ENCODE measurements at places on chromosomes 3 and 15.

DNA sequence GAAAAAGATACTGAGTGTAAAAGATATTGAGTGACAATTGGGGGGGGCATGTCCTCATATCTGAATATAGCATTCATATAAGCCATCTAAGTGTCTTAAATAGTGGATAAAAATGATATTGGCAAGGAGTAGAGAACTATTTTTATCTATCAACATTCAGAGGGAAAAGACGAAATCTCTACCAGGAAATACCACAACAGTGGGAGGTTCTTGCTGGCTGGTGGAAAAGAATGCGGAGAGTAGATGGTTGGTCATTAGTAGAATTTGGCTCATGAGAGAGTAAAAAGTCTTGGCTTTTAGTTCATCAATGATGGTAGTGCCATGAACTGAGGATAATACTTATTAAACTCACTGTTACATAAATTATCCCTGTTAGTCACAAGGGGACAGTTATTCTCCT lies 4.8 kb upstream of the TCF12 start:
- no peak for DNase-seq

DNA sequence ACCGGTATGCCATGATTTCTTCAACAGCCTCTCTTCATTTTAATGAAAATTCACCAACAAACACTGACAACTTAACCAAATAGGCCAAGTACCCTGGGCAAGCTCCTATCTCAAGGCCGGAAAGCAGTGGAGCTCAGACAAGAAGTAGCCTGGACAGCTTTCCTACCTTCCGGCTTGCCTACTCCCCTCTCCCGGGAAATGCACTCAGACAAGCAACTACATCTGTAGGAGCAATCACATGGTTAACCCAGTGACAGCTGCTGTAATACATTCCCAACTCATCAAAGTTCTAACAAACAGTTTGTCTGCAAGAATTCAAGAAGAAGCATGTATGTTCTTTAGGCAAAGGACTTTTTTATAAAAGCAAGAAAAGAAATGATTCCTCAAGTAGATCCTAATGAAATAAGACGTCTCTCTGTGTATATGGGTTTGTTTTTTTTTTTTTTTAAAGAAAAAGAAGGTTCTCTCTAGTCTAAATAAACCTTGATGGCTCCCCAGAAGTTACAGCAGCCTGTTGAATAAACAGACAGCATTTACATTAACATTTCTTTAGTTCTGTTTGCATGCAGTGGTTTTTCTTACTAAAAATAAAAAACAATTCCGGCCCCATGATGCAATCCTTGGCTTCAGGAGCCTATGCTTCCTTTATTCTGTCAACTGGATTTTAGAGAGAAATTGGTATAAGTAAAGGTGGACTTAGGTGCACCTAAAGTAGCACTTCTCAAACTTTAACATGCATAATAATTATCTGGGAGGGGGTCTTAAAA lies 278.7 kb downstream of the NEK10 start:
- no peak for DNase-seq

DNA sequence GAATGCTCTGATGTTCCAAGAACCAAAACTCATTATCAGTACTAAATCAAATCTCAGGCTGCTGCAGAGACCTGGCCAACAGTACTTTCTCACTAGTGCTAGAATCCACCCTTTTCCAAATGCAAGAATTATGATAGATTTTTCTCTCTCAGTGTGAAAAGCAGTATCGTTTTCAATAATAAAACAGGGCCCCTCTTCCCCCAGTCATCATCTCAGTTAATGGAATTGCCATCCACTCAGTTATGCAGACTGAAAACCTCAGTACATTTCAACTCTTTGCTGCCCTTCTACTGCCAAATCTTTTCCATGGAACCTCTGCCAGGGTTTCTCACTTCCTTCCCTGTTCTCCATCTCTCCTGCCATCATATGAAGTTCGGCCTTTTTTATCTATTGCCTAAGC lies 72.4 kb upstream of the FGF12 start:
- no peak for DNase-seq

DNA sequence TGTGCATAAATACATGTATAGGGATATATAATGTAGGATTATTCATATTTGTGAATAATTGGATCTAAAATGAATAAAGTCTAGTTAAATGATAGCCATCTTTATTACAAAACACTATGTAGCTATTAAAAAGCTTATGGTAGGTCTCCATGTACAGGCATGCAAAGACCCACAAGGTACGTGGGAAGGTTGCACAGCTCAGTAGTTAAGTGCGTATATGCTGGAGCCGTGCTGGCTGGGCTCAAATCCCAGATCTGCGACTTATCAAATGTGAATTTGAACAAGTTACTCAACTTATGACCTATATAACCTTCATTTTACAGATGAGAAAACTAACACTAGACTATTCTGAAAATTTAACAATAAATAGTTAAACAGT lies 100.6 kb downstream of the MYH15 start:
- no peak for DNase-seq

DNA sequence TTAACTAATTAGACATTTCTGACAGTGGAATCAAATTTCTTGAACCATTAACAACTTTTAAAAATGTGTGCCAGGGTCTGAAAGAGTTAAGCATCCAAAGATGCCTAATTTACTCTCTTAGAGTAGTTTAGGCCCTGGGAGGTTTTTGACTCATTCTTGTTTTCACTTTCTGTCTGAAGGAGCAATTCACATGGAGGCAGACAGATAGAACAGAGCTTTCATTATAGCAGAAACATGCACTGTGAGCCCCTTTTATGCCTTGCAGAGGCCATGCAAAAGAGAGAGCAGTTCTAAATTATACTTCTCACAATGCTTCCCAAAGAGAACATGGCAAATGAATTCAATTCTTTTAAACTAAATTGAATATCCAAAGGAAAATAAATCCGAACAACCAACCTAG lies 554.8 kb downstream of the MFSD1 start:
- DNase-seq = no peak

DNA sequence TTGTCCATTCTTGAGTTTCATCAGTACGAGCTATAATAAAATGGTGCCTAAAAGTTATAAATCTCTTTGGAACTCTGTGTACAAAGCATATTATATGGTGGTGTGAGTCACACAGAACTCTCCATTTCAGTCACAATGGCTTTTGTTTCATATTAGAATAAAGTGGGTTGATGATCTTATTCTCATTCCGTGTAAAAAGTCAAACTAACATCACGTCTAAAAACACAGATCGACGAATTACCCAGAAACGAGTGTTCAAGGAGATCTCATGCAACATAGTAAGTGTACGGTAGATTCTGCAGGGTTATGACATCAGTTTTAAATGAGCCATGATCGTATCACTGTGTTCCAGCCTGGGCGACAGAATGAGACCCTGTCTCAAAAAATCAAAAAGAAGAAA lies 122.4 kb downstream of the FOXP1 start:
- no peak for DNase-seq

- DNase-seq = no peak
Observed at GRCh38 chr3:38516669-38517068, 20.5 kb downstream of the EXOG start.

GRCh38 chr3:150757768-150758167 lies 5.2 kb downstream of the SIAH2 start:
- DNase-seq = no peak

GRCh38 chr3:53533472-53533871 lies 39.1 kb downstream of the CACNA1D start:
- DNase-seq = no peak

DNA sequence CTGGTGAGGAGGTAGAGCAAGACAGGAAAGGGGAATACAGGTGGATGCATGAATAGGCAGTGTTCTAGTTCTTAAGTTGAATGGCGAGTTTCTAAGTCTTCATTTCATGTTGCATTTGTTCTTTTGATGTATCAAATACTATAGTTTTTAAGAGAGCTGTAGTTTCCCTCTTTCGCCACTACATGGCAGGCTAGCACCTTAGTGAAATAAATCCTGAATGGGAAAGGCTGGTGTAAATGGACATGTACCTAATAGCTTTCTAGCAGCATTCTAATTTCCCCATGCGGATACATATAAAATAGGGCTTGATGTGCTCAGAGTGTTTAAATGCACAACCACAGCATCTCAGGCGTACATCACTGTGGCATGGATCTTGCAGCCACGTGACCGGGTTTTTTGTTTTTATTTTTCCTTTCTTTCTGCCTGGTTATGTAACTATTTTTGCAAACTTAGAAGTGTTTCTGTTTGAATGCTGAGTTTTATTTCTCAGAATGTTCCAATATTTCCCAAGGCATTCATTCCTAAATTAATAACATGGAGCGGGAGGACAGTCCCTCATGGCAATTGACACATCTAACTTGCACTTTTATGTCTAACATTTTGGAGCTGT lies 23.5 kb upstream of the CLN6 start:
- no peak for DNase-seq

- no peak for DNase-seq
Observed at GRCh38 chr15:101667881-101668280, 15.7 kb upstream of the TM2D3 start.

DNA sequence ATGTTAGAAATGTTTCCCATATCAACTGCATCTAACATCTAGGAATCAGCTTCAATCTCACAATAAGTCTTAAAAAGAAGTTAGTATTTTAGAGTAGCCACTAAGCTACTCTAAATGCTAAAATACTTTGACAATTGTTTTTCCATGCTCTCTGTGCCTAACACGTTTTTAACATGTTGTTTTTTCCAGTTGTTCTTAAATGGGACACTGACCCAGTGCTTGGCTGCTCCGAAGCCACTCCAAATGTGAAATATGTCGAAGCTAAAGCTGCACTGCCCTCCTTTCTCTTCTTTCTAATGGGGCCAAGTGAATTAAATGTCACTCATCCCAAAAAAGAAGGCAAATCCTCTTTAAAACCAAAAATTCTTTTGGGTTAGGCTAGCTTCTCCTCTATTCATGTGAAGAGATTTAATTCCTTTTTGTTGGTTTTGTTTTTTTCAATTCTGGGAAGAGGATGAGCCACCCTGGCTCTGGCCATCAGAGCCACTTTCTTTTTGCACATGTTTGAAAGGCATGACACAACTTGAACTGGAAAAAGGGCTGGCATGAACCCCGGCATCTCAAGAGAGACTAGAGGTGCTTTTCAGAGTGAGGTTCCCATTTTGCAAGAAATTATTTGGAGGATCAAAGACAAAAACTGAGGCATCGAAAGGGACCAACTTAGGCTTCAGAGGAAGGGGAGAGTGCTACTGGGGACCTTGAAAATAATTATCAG lies 73.7 kb downstream of the WWTR1 start:
- DNase-seq = no peak

DNA sequence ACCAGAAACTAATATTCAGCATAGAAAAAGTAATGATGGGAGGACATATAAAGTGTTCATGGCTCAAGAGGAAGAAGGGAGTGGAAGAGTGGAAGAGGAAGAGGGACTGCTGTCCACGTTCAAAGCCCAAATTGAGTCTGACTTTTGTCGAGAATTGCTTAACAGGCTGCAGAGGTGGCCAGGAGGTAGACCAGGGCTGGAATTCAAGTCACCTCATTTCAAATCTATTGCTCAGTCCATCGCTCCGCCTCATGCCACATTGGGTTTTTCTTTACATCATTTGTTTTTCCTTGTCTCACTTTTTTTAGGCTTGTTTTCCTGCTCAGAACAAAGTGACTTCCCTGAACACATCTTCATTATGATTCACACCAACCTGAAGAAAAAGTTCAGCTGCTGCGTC lies 97.0 kb downstream of the RPL39L start:
- DNase-seq = no peak

DNA sequence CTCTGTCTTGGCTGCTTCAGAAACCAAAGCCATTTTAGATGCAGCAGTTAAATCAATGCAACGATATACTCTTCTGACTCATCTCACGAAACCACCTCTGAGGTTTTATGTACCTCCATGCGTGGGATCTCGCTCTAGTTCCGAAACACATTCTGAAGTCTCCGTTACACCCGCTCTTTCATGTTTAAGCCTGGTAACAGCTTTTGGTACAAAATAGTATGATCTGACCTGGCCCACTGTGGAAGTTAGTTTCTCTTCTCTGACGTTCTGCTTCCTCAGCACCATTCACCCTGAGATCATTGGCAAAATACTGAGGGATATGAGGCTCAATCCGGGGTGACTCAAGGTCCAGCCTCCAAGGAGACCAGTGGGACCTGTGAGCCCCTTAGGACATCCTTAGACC lies 121.9 kb downstream of the TMEM266 start:
- DNase-seq = no peak

- DNase-seq = no peak
Observed at GRCh38 chr3:45783667-45784066, 12.7 kb downstream of the SLC6A20 start.

- no peak for DNase-seq
Observed at GRCh38 chr3:165382672-165383071, 186.5 kb upstream of the SLITRK3 start.
